ENCODE measurements at places on chromosomes 5 and 9.

DNA sequence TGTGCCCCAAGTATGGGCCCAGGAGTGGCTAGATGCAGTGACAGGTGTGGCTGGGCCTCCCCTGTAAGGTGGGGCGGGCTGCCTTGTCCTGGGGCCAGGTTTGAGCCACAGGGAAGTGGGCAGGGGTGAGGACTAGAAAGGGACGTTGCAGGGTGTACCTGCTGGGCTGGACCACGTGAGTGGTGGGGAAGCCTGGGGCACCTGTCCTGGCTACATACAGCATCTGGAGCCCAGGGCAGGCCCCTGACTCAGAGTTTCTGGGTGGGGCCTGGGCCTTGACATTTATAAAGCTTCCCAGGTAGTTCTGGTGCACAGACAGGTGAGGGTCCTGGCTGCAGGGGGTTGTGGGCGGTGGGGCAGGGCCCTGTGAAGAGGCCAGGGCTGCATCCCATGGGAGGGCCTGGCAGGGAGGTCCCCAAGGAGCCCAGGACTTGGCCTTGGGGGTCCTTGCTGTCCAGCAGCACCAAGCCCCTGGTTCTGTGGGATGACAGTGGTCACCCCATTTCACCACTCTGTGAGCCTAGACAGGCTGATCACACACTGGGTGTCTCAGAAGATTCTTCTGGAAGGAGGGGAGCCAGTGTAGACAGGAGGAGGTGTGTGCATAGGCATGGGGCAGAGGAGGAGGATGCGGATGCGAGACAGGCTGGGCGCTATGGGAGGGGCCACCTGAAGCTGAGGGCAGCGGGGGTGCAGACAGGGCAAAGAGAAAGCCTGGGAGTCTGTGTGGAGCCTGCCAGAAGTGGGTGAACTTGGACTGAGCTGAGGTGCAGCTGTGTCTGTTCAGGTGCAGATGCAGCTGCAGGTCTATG, 94.0 kb downstream of the PHF2 start:
- H3K36me3 ChIP-seq, result peaks cover 9% of the 10 kb centered on the region
- no peaks in the 10 kb centered on the region for H3K27me3 ChIP-seq
- no peak overlapping the region for H3K27ac ChIP-seq
- H3K4me3 ChIP-seq, result no peak overlapping the region
- H3K4me1 ChIP-seq, result no peaks in the 10 kb centered on the region

DNA sequence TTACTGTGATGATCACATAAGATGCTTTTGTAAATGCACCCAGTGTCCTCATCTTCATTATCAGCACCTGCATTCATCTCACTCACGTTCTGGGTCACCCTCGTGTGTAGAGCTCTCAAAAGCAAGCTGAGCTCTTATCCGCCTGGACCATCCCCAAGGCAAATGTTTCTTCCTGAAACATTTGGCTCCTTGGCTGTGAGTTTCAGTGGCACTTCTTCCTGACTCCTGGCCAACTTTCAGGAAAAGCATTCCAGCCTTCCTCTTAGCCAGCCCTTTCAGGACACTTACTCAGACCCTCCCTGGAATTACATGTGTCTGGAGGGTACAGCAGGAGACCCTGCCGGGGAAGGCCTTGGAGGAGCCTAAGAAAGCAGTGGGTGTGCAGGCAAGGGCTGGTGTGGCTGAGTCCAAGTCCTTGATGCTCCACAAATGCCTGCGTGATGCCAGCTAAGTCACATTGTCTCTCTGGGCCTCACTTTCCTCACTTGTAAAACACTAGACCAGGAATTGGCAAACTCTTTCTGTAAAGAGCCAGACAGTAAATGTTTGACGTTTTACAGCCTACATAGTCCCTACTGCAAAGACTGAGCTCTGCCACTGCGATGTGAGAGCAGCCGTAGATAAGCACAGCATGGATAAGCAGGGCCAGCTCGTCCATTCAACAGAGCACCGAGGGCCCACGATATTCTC, 72.1 kb downstream of the PDE6A start:
- no peak overlapping the region for H3K4me3 ChIP-seq
- DNase-seq, result no peak
- H3K27me3 ChIP-seq, result peaks cover 2% of the 10 kb centered on the region
- no peaks in the 10 kb centered on the region for H3K4me1 ChIP-seq
- H3K27ac ChIP-seq, result no peak overlapping the region

DNA sequence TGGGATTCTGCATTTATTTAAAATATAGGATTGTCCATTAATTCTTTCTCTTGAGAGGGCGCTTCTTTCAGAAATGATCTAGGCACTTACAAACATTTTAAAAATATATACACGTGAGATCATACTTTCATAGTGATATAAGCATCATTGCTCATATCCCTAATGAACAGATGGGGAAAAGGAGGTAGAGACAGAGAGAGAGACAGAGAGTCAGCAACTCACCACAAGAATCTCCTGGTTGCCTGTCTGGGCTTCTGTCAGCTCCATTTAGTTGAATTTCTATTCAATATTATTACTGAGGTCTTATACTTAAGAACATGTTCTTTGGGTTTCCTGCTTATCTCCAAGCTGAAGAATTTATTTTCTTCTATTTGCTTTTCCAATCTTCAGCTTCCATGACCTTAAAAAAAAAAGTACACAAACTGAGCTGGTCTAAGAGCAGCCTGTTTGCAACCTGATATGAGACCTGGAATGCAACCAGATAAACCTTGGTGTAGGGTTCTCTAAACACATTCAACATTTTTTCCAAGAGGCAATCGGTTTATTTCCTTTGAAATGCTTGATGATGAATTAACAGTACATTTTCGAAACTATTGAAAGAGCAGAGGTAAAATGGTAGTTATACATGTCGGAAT, 51.6 kb upstream of the LIFR start:
- no peak overlapping the region for H3K4me3 ChIP-seq
- H3K4me1 ChIP-seq, result no peaks in the 10 kb centered on the region
- no peak for DNase-seq
- H3K27me3 ChIP-seq, result peaks cover 18% of the 10 kb centered on the region
- no peak overlapping the region for H3K27ac ChIP-seq

DNA sequence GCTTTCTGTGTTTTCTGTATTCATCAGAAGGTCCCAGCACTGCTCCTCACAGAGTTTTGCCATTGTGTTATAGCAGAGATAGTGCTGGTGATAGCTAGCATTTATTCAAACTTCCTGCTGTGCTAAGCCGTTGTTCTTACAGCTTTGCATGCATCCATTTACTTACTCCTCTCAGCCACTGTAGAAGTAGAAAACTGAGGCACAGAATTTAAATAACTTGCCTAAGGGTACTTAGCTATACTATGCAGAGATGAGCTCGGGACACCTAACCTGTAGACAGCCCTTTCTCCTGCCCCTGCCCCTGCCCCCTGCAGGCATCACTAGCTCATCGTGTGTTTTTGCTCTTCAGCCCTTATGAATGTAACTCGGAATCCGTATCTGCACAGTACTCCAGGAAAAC, 227.6 kb downstream of the SAXO1 start:
- H3K4me3 ChIP-seq, result no peak overlapping the region
- no peak for DNase-seq
- no peak overlapping the region for H3K27ac ChIP-seq
- no peaks in the 10 kb centered on the region for H3K4me1 ChIP-seq
- H3K36me3 ChIP-seq, result no peaks in the 10 kb centered on the region

DNA sequence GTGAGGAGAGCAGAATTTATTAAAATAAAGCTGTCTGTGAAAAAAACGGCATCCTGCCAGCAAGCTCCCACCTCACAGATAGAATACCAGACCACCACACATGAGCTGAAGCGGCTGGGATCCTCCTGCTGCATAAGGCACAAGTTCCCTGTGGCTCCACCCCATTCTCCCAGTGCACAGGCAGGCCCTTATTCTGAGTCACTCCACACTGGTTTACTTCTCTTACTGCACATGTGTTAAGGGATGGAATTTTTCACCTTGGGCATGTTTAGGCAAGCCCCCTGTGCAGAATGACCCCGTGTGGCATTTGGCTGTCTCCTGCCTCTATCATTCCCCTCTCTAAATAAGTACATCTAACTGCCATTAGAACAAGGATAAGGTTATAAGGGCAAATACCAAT, 115.0 kb upstream of the ELAVL2 start:
- peak; percentile 26 for DNase-seq
- H3K27me3 ChIP-seq, result no peaks in the 10 kb centered on the region
- no peak overlapping the region for H3K27ac ChIP-seq
- no peaks in the 10 kb centered on the region for H3K4me1 ChIP-seq

- no peaks in the 10 kb centered on the region for H3K27me3 ChIP-seq
- peaks cover 5% of the 10 kb centered on the region for H3K36me3 ChIP-seq
- H3K27ac ChIP-seq, result no peak overlapping the region
- DNase-seq, result no peak
These were observed 200.4 kb downstream of the PCSK5 start for GRCh38 chr9:76090909-76091308.
